Hematopoietic multipotent progenitor cell treated with erythropoietin and hydrocortisone succinate and interleukin-3 and kit ligand, for 17 days (in vitro differentiated cells): ENCODE measurements at places on chromosomes 13 and 19.

DNA sequence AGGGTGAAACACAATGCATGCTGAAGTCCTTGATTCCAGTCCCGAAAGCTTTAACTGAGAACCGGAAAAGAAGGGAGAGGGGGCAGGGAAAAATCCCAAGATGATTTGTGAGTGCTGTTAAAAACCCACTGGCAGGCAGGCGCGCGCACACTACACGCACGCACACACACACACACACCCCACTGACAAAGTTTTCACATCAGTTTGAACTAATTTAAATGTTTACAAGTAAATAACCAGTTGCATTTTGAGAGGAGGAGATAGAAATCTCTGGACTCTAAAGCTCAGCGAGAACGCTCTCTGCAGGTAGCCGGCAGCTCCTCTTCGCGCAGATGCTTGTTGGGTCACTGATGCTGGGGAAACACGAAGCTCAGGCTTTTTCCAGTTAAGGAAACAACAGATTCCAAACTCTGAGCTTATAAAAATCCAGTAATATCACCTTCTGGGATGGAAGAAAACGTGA, 818 bp upstream of the SLITRK1 start:
- no peak for DNase-seq

GRCh38 chr19:33876192-33876591, 79.5 kb downstream of the KCTD15 start:
- no peak for DNase-seq

DNA sequence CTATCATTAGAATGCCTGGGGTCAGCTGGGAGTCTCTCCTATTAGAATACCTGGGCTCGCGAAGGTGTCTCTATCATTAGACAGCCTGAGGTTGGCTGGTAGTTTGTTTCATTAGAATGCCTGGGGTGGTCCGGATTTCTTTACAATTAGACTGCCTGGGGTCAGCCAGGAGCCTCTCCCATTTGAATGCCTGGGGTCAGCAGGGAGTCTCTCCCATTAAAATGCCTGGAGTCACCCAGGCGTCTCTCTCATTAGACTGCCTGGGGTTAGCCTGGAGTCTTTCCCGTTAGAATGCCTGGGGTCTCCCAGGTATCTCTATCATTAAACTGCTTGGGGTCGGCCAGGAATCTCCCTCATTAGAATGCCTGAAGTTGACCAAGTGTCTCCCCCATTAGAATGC, 1458.3 kb downstream of the UQCRFS1 start:
- no peak for DNase-seq

DNA sequence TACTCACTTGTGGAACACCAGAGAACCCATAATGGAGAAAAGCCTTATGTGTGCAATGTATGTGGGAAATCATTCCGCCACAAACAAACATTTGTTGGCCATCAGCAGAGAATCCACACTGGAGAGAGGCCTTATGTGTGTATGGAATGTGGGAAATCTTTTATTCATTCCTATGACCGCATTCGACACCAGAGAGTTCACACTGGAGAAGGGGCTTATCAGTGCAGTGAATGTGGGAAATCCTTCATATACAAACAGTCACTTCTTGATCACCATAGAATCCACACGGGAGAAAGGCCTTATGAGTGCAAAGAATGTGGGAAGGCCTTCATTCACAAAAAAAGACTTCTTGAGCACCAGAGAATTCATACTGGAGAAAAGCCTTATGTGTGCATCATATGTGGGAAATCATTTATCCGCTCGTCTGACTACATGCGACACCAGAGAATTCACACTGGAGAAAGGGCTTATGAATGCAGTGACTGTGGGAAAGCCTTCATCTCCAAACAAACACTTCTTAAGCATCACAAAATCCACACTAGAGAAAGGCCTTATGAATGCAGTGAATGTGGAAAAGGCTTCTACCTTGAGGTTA, 10.9 kb downstream of the ZNF549 start:
- DNase-seq = no peak

DNA sequence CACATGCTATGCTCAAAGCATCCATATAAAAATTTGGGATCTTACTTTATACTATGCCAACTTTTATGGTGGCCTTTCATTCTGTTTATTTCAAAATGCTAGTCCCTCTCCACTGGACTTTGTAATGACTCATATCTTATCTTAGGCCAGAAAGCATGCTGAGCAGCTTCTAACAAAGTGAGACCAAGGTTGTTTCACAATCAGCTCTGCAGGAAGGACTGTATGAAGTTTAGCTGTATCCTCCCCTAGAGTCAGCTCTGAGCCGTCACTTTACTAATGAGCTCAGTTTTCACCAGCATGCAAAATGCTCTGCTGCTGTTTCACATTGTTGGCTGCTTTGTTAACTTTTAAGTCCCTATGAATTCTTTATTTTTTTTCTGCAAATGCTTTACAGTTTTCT, 1608.8 kb downstream of the OLFM4 start:
- DNase-seq = no peak

GRCh38 chr19:17686023-17686521, 2.1 kb downstream of the UNC13A start:
- no peak for DNase-seq

- DNase-seq = no peak
Observed at GRCh38 chr13:90760639-90761038, 586.8 kb upstream of the MIR17HG start.

DNA sequence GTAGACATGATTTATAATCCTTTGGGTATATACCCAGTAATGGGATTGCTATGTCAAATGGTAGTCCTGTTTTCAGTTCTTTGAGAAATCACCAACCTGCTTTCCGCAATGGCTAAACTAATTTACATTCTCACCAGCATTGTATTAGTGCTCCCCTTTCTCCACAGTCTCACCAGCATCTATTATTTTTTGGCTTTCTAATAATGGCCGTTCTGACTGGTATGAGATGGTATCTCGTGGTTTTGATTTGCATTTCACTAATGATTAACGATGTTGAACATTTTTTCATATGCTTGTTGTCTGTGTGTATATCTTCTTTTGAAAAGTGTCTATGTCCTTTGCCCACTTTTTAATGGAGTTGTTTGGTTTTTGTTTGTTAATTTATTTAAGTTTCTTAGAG, 165.1 kb downstream of the PDS5B start:
- no peak for DNase-seq

DNA sequence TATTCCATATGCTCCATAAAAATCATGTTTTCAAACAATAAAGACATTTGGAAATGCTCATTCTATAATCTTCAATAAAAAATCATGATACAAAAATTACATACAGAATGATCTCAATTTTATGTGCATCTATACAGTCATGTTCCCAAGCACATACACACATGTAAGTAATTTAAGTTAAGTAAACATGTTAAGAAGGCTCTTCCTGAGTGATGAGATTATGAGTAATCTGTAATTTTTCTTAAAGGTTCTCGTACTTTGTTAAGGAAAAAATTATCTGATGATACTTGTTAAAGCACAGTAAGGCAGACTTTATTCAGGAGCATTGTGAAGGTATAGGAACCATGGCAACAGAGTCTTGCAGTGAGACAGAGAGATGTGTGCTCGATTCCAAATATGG, 30.0 kb upstream of the DLEU7 start:
- DNase-seq = no peak

DNA sequence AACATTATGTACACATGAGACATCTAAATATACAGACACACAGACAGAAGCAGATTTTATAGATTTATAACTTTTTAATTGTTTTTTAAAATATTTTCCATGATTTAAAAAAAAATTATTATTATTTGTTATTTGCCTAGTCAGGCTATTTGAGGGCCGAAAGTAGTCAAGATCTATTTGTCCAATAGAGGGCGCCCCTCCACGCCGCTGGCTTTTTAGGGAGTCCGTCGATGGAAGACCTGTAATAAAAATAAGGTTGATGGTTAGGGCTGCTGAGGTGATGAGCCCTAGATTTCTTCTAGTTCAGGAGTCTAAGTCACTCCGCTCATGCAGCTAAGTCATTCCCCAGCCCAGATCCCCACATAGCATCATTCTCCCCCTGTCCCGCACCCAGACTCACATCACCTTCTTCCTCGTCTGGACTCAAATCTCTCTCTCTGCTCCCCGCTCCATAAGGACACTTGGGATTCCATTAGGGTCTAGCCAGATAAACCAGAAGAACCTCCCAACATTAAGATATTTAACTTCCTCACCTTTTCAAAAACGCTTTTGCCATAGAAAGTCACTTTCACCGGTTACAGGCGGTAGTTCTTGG, 33.9 kb upstream of the CEACAM21 start:
- DNase-seq = peak; percentile 56

DNA sequence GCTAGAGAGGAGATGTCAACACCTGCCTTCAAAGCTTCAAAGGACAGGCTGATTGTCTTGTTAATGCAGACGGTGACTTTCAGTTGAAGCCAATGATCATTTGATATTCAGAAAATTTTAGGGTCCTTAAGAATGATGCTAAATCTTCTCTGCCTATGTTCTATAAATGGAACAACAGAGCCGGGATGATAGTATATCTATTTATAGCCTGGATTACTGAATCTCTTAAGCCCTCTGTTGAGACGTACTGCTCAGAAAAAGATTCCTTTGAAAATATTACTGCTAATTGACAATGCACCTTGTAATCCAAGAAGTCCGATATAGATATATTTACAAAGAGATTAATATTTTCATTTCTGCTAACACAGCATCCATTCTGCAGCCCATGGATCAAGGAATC, 35.8 kb upstream of the LMO7 start:
- no peak for DNase-seq

GRCh38 chr19:9797871-9798270, 21.0 kb downstream of the FBXL12 start:
- DNase-seq = no peak

DNA sequence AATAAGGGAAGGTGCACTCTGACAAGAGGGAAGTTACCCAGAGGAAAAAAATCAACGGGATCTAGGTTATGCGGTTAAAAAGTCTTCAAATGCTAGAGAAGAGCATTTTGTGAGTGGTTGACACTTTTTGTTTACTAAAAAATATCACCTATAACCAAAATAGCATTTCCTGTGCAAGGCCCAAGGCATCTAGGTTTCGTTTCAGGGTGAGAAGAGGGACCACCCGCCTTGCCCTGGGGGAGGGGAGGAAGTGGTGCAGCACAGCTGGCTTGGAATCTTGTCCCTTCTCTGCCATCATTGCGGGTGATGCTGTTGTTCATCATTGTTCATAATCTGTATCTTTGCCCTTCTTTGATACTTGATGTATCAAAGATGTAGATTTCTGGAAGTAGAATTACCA, 80.6 kb downstream of the NUFIP1 start:
- no peak for DNase-seq

GRCh38 chr13:89554801-89555200, 1792.7 kb upstream of the MIR17HG start:
- DNase-seq = no peak
